ENCODE measurements at places on chromosomes 2 and 18.

GRCh38 chr2:120715941-120716340, 19.7 kb upstream of the GLI2 start:
- DNase-seq = no peak

DNA sequence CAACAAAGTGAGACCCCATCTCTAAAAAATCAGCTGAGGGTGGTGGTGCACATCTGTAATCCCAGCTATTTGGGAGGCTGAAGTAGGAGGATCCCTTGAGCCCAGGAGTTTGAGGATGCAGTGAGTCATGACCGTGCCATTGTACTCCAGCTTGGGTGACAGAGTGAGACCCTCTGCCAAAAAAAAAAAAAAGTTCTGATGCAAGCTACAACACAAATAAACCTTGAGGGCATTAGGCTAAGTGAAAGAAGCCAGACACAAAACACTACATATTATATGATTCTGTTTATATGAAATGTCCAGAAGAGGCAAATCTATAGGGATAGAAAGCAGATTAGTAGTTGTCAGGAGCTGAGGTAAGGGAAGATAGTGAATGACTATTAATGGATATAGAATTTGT, 13.0 kb downstream of the YWHAQ start:
- no peak for DNase-seq

GRCh38 chr2:176193048-176193447, 4.6 kb downstream of the HOXD1 start:
- no peak for DNase-seq

- DNase-seq = peak; percentile 19
Measured at GRCh38 chr2:143282684-143283083, 153.5 kb downstream of the ARHGAP15 start.

DNA sequence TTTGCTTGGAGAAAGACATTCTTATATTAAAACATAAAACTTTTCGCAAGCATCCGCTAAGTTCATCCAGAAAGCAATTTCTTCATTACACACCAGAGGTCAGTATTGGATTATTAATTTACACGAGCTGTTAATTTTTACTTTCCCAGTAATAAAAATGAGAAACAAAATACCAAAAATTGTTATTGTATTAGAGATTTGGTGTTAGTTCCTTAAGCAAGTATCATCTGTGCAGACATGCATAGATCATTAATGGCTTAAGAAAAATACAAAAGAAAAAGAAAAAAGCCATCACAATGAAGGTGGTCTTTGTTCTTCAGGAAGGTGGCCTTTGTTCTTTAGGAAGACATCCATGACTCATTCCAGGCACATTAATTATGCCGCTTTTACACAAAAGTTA, 53.6 kb upstream of the HNMT start:
- no peak for DNase-seq

- DNase-seq = no peak
Measured at GRCh38 chr2:5696945-5697521, 4.8 kb downstream of the SOX11 start.
